T-helper 2 cell (primary cell): ENCODE measurements at places on chromosomes 16 and 17.

GRCh38 chr17:17386094-17386800 is 83.1 kb downstream of the NT5M start:
- no peak for DNase-seq

DNA sequence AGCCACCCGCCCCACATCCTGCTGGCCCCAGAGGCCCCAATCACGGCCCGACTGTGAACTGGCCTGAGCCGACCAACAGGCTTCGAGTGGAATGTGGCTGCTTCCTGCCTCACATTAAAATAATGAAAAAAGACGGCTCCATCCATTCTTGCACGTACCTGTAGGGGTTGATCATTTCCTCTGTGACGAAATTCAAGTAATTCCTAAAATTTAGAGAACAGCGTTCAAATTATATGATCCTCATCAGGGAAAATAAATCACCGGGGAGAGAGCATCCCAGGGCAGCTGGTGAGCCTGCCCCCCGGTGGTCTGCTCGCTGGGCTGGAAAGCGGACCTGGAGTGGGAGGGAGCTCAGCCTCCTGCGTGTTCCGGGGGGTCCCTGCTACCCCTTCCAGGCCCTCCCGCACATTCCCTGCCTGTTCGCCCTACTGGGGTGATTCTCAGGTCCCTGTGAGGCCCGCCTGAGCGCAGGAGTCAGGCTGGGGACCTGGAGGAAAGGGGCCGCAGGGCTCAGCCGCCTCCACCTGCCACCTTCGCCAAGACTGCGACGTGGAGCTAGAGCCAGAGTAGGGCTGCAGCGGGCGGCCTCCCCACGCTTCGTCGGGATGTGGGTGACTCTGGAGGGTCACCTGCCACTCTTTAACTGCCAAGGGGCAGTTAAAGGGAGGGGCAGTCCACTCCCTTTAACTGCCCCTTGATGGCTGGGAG is 28.9 kb downstream of the SLC7A5 start:
- DNase-seq, result no peak

- peak; percentile 10 for DNase-seq
Measured at GRCh38 chr16:68131813-68132706, 46.9 kb downstream of the NFATC3 start.

- DNase-seq, result no peak
Measured at GRCh38 chr17:69715656-69716055, 301.2 kb downstream of the MAP2K6 start.

- no peak for DNase-seq
Measured at GRCh38 chr17:3316836-3317235, 18.7 kb upstream of the OR3A1 start.

- DNase-seq, result no peak
Measured at GRCh38 chr17:41498276-41498675, 7.1 kb downstream of the KRT13 start.

DNA sequence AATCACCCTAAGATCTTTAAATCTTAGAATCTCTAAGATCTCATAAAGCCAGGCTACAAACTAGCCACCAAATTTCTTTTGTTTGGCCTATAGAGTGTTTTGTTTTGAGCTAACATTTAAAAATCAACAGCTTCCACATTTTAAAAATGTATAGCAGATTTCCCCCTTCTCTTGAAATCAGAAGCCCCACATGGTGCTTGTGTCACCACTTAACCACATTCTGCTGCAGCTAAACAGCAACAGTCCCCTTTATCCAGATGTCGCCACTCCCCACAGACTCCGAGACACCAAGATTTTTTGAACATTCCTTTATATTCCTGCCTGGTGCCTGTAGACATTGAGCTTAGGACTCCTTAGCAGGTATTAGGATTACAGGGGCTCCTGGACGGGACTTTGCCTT is 16.0 kb downstream of the GUCY2D start:
- DNase-seq, result no peak

DNA sequence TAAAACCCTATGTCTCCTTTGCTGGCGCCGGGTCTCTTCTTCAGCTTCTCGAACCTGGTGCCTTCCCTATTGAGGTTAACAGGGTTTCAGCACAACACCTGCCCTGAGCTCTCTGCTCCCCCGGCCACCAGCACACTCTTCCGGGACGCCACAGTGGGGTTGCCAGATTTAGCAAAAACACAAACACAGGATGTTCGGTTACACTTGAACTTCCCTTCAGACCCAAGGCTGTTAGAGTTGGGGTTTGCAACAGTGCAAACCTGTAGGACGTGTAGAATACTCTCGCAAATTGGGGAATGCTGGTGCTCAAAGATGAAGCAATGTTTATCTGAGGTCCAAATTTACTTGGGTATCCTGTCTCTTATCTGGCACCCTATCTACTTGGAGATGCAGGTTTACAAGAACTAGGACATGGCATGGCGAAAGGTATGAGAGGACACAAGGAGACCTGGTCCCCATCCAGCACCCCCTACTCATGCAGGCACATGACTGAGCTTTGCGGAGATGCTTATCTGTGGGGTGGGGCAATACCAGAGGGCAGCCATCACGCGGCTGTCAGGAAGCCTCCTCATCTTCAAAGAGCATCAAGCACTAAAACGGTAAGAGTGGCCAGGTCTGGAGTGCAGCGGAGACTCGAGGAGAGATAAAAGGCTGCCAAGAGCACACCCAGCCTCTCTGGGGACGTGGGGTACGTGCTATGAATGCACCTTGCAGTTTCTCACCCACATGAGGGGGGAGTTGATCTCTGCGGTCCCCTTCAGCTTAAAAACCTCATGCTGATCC is 52.8 kb downstream of the SDK2 start:
- peak; percentile 94 for DNase-seq

GRCh38 chr16:54052271-54052670 is 234.3 kb downstream of the IRX3 start:
- no peak for DNase-seq

DNA sequence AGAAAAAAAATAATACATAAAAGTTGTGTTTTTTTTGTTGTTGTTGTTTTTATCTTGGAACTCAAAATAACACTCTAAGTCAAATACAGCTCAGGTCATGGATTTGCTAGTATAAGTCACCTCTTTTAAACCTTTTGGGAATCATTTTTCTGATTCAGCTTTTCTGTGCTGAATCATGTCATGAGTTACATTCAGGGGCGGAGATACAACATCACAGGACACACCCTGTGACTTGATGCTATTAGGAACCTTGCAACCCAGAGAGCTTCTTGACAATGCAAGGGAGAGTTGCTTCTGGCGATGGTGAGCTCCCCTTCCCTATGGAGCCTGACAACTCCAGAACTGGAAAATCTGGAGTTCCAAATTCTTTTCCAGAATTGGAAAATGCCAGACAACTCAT is 358.3 kb upstream of the C16orf82 start:
- no peak for DNase-seq

DNA sequence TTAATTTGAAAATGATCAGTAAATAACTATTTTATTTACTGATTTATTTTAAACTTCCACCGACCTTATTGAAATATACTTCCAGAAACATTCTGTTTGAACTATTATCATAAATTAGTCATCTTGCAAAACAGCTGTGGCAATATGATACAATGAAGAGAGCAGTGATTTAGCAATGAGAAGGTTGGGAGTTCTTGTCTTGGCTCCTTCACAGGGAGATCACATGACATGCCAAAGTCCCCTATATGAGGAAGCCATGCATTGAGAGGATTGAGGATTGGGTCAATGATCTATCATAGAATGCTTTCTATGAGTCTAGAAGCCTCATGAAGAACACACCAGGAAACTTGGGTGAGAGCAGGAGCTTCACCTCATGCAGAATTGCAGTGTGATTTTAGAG is 222.7 kb downstream of the LGALS9B start:
- no peak for DNase-seq

- DNase-seq, result no peak
Measured at GRCh38 chr16:48524348-48525200, 85.4 kb downstream of the N4BP1 start.

GRCh38 chr16:15509593-15510535 is 75.5 kb downstream of the BMERB1 start:
- DNase-seq, result peak; percentile 87

DNA sequence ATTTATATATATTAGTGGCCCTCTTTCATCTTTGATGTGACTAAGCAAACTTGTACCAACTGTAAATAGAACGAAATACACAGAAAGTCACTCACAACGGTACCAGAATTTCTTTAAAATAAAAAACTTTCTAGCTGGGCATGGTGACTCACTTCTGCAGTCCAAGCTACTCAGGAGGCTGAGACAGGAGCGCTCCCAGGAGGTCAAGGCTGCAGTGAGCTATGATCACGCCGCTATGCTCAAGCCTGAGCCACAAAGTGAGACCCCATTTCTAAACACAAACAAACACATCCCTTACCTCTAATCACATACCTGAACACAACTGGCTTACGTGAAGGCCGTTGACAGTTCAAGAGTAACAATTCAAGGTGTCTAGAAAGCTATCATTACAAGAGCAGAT is 29.7 kb downstream of the STAT5B start:
- DNase-seq, result no peak

DNA sequence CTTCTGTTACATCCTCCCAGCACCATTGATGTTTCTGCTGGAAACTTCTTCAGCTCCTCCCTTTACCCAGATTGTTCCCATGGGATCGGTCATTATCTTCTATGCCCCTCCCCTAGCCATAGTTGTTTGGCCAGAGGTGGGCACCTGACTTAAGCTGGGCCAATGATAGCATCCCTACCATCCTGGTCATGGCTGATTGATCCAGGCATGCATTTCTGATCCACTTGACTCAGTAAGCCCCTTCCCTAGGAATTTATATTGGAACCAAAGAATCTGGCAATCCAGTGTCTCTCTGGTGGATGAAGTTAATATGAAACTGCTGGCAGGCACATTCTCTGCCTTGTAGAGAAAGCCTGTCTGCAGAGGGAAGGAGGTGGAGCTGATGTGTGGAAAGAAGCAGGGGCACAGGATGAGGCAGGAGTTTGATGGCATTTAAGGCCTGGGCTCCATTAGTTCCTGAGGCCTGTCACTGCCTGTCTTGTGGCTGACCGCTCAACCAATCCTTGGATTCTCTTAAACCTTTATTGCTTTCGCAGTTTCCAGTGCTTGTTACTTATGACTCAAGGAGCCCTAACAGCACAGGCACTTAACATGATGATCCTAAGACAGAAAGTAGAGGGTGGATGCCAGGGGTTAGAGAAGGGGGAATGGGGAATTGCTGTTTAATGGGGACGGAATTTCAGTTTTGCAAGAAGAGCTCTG is 152.4 kb downstream of the ABCC12 start:
- no peak for DNase-seq

GRCh38 chr16:75024594-75024993 is 25.8 kb downstream of the ZNRF1 start:
- no peak for DNase-seq

DNA sequence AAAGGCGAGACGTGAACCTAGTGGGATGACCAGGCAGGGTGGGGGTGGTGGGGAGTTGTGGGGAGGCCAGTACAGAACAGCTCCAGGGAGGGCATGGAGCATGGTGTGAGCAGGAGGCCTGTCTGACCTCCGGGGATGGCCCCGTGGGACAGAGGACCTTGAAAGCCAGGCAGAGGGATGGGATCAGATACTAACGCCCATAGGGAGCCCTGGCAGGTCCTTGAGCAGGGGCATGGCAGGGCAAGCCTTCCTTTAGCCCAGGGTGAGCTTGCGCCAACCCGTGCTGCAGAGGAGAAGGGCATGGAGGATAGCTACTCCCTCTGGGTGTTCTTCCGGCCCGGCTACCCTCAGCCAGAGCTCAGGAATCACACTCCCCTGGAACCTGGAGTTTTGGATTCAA is 35.3 kb downstream of the TMEM235 start:
- DNase-seq, result no peak

- DNase-seq, result no peak
Measured at GRCh38 chr17:6923385-6923784, 72.5 kb upstream of the ALOX12 start.

DNA sequence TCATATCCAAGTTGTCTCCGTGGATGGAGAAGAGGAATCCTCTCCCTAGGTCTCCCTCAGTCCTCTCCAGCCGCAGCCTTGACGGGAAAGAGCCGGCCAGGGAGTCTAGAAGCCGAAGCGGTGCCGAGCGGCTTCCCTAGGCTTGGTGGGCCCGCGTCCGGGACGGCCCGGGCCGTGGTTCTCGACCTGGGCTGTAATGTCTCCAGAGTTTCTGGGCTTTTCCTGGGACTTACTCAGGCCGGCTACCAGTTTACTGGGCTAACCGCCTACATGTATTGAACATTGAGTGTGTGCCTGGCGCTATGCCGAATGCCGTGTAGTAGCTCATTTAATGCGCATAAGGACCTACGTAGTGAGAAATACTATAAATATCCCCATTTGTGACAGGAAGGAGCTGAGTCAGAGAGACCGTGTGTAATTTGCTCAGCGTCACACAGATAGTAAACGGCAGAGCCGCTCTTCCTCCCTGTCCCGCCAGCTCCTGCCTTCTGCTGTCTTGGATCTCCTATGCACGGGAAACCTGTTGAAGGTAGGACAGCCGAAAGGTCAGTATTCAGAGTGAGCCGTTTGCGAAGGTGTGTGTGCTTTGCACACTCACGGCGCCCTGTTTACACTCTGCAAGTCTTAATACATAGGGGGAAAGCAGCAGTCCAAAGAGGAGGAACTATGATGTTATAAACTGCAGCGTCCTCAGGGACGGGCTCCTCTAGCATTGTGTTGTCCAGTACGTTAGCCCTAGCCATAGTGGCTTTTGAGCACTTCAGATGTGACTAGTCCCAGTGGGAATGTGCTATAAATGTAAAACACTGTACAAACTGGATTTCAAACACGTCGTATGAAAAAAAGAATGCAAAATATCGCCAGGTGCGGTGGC is 723 bp upstream of the SPAG5 start:
- DNase-seq, result peak; percentile 84

- DNase-seq, result no peak
Measured at GRCh38 chr16:72291121-72291520, 119.2 kb upstream of the PMFBP1 start.

- no peak for DNase-seq
Measured at GRCh38 chr17:50064253-50065001, 8.5 kb downstream of the ITGA3 start.

GRCh38 chr17:33933576-33933975 is 321.5 kb upstream of the CCL2 start:
- no peak for DNase-seq

DNA sequence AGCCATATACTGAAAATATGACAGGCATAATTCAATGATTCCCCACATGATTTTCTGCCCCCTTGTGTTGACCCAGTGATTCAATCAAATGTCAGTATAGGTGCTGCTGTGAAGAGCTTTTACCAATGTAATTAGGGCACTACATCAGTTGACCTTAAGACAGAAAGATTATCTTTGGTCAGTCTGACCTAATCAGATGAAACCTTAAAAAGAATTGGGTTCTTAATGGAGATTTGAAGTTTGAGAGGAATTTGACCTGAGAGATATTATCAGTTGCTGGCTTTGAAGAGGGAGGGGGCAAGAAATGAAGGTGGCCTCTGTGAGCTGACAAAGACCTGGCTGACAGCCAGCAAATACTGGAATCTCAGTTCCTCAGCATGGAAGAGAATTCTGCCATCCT is 358.7 kb upstream of the CA10 start:
- DNase-seq, result no peak
